Retinal pigment epithelial cell (primary cell): ENCODE measurements at places on chromosomes 3 and 15.

GRCh38 chr3:37326801-37327200 is 152.4 kb upstream of the LRRFIP2 start:
- no peak for DNase-seq

- DNase-seq, result no peak
Observed at GRCh38 chr3:132925256-132925930, 112.8 kb upstream of the TMEM108 start.

DNA sequence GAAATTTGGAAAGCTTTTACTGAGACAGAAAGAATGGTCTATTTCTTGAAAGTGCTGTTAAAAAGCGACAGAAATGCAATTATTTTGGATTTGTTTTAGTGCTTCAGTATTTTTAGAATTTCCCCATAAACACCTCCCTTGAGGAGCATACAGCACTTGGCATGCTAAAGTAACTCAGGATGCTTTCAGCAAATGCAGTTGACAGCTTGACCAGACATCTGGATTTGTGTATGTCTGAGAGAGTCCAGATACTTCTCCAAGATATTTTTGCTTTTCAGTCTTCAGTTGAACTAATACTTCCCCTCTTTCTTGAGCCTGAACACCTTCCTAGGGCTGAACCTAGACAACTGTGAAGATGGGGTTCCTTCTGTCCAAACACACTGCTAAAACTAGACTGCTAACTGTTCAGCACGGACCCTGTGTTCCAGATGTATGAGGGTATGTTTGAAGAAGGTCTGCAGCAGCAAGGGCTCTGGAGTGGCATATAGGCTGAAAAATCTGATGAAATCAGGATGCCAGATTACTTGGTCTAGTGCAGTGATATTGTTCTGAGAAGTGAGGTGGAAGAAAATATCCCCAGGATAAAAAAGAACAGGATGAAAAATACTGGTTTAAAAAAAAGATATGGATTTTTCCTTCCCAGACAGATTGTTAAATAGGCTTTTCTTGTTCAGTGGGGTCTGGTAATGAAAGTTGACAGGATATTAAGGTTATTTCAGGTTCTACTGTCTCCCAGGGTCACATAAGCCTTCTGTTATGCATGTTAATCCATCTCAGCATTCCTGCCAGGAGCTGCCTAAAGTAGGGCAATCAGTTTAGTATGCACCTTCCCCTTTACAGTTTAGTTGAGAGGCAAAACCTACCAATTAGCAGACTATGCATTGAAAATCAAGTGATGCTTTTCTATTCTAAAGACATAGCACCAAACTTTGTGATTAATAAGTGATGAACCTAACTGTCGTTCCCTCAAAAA is 516.9 kb upstream of the TBL1XR1 start:
- DNase-seq, result peak; percentile 92

DNA sequence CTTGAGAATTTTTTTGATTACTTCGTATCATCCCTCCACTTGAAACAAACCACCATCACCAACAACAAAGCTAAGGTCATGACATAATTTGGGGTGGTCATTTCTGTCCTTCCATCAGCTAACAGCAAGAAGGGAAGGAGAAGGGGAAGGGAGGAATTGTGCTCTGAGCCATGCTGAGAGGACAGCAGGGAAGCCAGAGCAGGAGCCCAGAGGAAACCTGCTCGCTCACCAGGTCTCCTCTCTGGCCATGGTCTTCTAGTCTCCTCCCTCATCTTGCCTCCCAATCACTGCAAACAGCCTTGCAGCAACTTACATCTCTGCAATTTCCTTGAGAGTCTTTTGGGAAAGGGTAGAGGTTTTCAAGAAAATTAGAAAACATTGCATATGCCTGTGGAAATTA is 196.7 kb downstream of the SSR3 start:
- DNase-seq, result no peak
